ENCODE measurements at places on chromosomes 12 and 14. TPM values are rescaled to one million over a fixed set of nuclear protein-coding genes. Genes with fewer than 3 reads are reported as not detected.

The KCNC2 gene
- not detected for total RNA-seq

The RHOJ gene
- total RNA-seq = 13.5 TPM

The RNF212B gene
- not detected for total RNA-seq

DNA sequence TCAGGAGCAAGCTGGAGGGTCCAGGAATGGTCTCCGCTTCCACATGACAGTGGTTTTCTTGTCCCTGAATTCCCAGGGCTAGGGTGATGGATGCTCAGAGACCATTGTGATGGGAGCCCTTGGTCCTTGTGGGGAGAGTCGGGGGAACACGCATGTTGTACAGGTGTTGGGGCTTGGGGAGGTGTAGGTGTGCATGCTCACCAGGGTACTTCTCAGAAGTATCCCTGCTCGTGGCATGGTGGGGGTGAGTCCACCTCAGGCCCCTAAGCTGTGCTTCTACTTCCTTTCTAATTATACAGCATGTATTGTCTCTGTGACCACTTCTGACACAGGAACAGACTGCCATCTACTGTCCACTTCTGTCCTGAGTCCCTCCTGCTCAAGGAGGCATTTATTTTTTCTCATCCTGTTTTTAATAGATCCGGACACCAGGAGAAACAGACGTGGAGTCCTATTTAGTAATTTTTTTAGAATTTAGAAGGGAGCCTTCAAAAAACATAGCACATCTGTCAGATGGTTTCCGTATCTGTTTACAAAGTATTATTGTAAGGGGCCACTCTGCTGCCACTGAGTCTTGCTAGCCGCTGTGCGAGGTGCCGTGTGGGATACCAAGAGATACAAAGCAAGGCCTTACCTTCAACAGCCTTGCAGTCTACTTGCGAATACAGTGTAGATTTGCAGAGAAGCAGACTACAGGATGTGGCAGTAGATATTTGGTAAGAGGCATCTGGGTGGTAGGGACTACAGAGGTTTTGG, 10.5 kb downstream of the NTF3 start:
- no peak for DNase-seq

GRCh38 chr12:27549801-27550652, 26.0 kb downstream of the PPFIBP1 start:
- DNase-seq = peak; percentile 84

- DNase-seq = peak; percentile 53
Measured at GRCh38 chr12:118371321-118372282, 1.1 kb downstream of the TAOK3 start.

GRCh38 chr12:123427036-123427769, 9.3 kb downstream of the RILPL2 start:
- DNase-seq = no peak

- no peak for DNase-seq
Measured at GRCh38 chr14:22887990-22888378, 5.0 kb downstream of the REM2 start.

DNA sequence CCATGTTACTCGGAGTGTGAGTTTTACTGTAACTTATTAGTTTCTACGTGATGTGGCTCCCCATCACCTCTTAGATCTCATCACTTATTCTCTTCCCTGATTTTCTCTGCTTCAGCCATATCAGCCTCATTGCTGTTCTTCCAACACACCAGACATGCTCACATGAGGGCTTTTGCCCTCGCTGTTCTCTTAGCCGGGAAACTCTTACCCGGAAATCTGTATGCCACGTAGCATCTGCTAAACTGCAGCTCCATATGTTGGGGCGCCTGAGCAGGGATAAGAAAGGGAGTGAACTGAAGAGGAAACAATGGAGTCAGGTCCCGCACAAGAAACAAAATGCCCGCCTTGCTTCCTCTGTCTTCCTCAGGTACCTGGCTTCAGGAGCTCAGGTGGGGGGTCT, 16.6 kb downstream of the SMUG1 start:
- DNase-seq = no peak

All from Right ventricle myocardium superior (tissue), 1 donor.